Activated CD8-positive, alpha-beta T cell treated with anti-CD3 and anti-CD28 coated beads, Interleukin-2, amount 10 ng/mL, durations not matched to agents 7 days and 5 days (primary cell): ENCODE measurements at places on chromosomes 2 and 18. TPM values are rescaled to one million over a fixed set of nuclear protein-coding genes. Genes with fewer than 3 reads are reported as not detected.

DNA sequence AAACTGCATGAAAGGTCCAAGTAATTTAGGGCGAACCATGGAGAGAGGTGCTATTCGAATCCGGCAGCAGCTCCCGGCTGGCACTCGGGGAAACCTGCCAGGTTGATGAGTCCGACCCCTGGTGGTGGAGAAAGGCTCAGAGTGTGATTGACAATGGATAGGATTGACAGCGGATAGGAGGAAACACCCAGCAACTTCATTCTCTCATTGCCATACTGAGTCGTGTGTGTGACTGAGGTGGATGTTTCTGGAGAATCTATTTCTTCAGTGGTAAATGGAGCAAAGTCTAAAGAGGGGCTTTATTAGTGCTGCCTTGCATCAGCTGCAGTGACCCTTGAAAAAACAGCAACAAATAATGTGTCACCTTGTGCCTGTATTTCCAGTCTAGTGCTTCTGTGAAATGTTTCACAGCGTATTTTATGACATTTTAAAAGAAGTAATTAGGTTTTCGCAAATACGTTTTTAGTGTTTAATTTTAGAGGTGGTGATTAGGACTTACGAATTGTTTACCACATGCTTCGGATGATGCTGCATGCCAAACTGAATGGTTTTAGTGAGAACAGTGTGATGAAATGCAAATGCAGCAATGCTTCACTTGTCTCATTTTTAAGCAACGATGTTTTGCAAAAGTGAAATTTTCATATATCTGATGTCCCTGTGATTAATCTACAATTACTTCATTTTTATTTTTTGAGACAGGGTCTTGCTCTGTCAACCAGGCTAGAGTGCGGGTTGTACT is 102.0 kb downstream of the DCDC2C start:
- H3K36me3 ChIP-seq: no peaks in the 10 kb centered on the region
- no peak overlapping the region for H3K4me3 ChIP-seq
- no peak overlapping the region for H3K27ac ChIP-seq
- no peak for DNase-seq
- H3K27me3 ChIP-seq: peaks cover 2% of the 10 kb centered on the region

- peaks cover 6% of the 10 kb centered on the region for H3K27me3 ChIP-seq
- H3K4me3 ChIP-seq: no peak overlapping the region
- H3K36me3 ChIP-seq: no peaks in the 10 kb centered on the region
- H3K4me1 ChIP-seq: peaks cover 17% of the 10 kb centered on the region
- no peak for DNase-seq
These were observed 74.7 kb downstream of the TGIF1 start for GRCh38 chr18:3524706-3525105.

DNA sequence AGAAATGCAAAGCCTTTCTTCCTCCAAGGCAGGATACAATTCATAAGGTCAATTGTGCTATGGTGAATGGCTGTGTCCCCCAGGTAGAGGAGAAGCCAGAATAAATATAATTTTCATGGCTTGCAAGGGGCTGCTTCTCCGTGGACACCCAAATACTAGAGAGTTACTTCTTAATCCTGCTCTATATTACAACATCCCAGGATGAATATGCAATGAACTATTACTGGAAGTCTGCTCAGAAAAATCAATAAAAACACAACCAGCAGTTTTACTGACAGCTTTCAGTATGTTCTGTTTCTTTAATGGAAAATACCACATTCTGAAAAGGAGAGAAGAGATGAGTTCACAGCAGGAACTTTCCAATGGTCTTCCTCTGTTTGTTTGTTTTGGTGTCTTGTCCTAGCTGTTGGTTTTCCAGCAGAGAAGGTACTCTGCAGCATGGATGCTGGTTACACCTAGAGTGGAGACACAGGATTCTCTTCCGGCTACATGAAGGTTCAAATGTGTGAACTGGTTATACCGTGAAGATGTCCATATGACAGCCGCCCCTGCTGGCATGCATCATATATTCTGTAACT is 213.0 kb downstream of the PID1 start:
- H3K4me3 ChIP-seq: no peak overlapping the region
- DNase-seq: no peak
- no peak overlapping the region for H3K27ac ChIP-seq
- no peaks in the 10 kb centered on the region for H3K4me1 ChIP-seq
- H3K36me3 ChIP-seq: no peaks in the 10 kb centered on the region
- no peaks in the 10 kb centered on the region for H3K27me3 ChIP-seq

GRCh38 chr2:75403991-75404428 is 156.7 kb downstream of the EVA1A start:
- H3K4me3 ChIP-seq: no peak overlapping the region
- peak; percentile 23 for DNase-seq
- H3K27me3 ChIP-seq: no peaks in the 10 kb centered on the region
- no peaks in the 10 kb centered on the region for H3K36me3 ChIP-seq
- no peaks in the 10 kb centered on the region for H3K4me1 ChIP-seq

GRCh38 chr2:195352581-195352980 is 304.4 kb upstream of the SLC39A10 start:
- no peak overlapping the region for H3K27ac ChIP-seq
- no peak for DNase-seq
- no peak overlapping the region for H3K4me3 ChIP-seq
- H3K27me3 ChIP-seq: no peaks in the 10 kb centered on the region
- peaks cover 2% of the 10 kb centered on the region for H3K36me3 ChIP-seq
- no peaks in the 10 kb centered on the region for H3K4me1 ChIP-seq

Gene PARD6G
- 0.18 TPM for total RNA-seq

Gene RAD51AP2
- total RNA-seq: not detected

- no peaks in the 10 kb centered on the region for H3K4me1 ChIP-seq
- H3K27ac ChIP-seq: no peak overlapping the region
These were observed 32.5 kb downstream of the CCDC68 start for GRCh38 chr18:54926593-54927325.

Gene PDK1
- total RNA-seq: 46.1 TPM

GRCh38 chr2:121471532-121472469 is 58.9 kb upstream of the RNU4ATAC start:
- H3K4me1 ChIP-seq: peaks cover 17% of the 10 kb centered on the region
- peaks cover 45% of the 10 kb centered on the region for H3K36me3 ChIP-seq
- no peak overlapping the region for H3K4me3 ChIP-seq
- H3K27me3 ChIP-seq: no peaks in the 10 kb centered on the region
- peak overlapping the region; percentile 32 for H3K27ac ChIP-seq

GRCh38 chr2:11863103-11863502 is 116.7 kb downstream of the LPIN1 start:
- no peak for DNase-seq
- peaks cover 4% of the 10 kb centered on the region for H3K36me3 ChIP-seq
- peaks cover 13% of the 10 kb centered on the region for H3K27me3 ChIP-seq

Gene C1GALT1C1L
- not detected for total RNA-seq

- H3K4me1 ChIP-seq: no peaks in the 10 kb centered on the region
- H3K27me3 ChIP-seq: no peaks in the 10 kb centered on the region
- H3K36me3 ChIP-seq: no peaks in the 10 kb centered on the region
- H3K4me3 ChIP-seq: no peak overlapping the region
These were observed 7.0 kb downstream of the MYT1L start for GRCh38 chr2:2324119-2324518.

Gene SEC11C
- 49.0 TPM for total RNA-seq

Gene HOXD1
- not detected for total RNA-seq

GRCh38 chr2:173258701-173259100 is 96.0 kb upstream of the CDCA7 start:
- H3K27ac ChIP-seq: no peak overlapping the region
- DNase-seq: no peak
- no peaks in the 10 kb centered on the region for H3K27me3 ChIP-seq
- no peak overlapping the region for H3K4me3 ChIP-seq
- H3K4me1 ChIP-seq: no peaks in the 10 kb centered on the region
- H3K36me3 ChIP-seq: peaks cover 12% of the 10 kb centered on the region

DNA sequence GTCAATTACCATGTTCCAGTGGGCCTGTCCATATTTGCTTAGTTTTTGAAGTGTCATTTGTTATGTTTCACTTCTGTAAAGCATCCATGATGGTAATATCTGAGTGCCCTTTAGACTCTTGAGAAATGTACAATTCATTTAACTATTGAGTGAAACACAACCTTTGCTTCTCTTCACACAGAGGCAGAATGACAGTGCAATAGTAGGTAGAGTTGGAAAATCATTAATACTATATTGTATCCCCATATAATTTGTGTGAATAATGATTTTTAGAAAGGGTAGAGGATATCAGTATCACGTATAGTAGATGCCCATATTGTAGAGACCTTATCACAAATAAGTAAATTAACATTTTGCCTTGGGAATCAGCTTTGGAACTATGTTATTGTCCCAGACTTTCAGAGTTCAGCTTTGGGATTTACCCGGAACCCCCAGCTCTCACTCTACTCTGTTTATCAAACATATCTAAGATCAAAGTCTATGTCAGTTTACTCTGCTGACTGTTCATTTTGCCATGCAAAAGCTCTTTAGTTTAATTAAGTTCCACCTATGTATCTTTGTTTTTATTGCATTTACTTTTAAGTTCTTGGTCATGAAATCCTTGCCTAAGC is 172.7 kb upstream of the NOL4 start:
- H3K36me3 ChIP-seq: no peaks in the 10 kb centered on the region
- no peak overlapping the region for H3K27ac ChIP-seq
- H3K4me3 ChIP-seq: no peak overlapping the region

- no peak overlapping the region for H3K4me3 ChIP-seq
- no peak overlapping the region for H3K27ac ChIP-seq
- peaks cover 2% of the 10 kb centered on the region for H3K4me1 ChIP-seq
- H3K27me3 ChIP-seq: peaks cover 13% of the 10 kb centered on the region
These were observed 42.6 kb upstream of the HPCAL1 start for GRCh38 chr2:10260130-10260529.

DNA sequence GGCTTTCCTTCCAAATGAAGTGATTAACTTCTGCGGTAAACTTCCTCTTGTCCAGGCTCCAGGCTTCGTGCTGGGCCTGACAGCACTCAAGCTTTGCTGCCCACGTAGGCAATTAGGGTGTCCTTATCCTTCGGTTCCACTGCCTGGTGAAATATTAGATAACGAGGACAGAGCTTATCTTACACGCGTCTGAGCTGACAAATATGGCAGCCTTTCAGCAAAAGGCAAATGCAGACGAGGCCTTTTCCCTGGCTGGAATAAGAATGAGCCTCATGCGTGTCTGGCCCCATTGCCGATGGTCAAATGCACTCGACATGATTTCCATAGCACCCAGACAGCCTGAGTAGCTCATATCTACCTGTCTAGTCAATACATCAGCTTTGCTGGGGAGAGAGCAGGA is 141.5 kb downstream of the FAM210A start:
- H3K4me1 ChIP-seq: peaks cover 81% of the 10 kb centered on the region
- no peak overlapping the region for H3K27ac ChIP-seq
- DNase-seq: no peak
- no peaks in the 10 kb centered on the region for H3K27me3 ChIP-seq

Gene IL36G
- total RNA-seq: not detected

- no peak overlapping the region for H3K27ac ChIP-seq
- no peak for DNase-seq
- peaks cover 8% of the 10 kb centered on the region for H3K36me3 ChIP-seq
- peaks cover 79% of the 10 kb centered on the region for H3K4me1 ChIP-seq
These were observed 4.8 kb downstream of the OTX1 start for GRCh38 chr2:63055226-63056106.

- no peak for DNase-seq
- no peaks in the 10 kb centered on the region for H3K36me3 ChIP-seq
- peaks cover 12% of the 10 kb centered on the region for H3K4me1 ChIP-seq
- no peaks in the 10 kb centered on the region for H3K27me3 ChIP-seq
- no peak overlapping the region for H3K27ac ChIP-seq
- H3K4me3 ChIP-seq: no peak overlapping the region
These were observed 14.8 kb downstream of the PLEKHM3 start for GRCh38 chr2:208010506-208010905.

Gene LIPG
- total RNA-seq: not detected

GRCh38 chr2:160257041-160257742 is 57.1 kb upstream of the ITGB6 start:
- no peak overlapping the region for H3K4me3 ChIP-seq
- H3K27ac ChIP-seq: no peak overlapping the region
- H3K4me1 ChIP-seq: no peaks in the 10 kb centered on the region
- no peak for DNase-seq
- H3K36me3 ChIP-seq: no peaks in the 10 kb centered on the region
- H3K27me3 ChIP-seq: peaks cover 16% of the 10 kb centered on the region

DNA sequence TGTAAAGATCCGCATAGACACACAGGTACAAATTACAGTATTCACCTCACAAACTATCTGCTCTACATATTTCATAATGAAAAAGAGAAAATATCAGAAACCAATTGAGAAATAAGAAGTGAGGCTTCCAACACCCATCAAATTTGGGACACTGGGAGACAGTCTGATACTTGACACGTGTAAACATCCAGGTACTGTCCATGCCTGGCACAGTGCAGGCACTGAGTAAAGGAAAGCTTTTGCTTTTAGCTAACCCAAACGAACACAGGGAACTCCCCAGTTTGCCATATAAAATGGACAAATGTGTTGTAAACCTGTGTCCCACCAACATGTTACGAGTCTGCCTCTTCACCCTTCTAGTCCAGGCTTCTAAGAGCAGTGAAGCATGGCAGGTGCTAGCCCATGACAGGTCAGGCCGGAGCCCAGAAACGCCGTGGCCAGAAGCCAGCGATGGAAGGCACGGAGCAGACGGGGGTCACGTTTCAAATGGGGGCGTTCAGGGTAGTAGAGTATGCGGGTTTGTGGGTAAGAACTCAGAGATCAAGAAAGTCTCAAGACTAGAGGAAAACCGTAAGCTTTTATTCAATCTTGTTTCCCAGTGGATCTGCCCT is 27.0 kb downstream of the CDH2 start:
- DNase-seq: no peak
- no peaks in the 10 kb centered on the region for H3K36me3 ChIP-seq
- H3K27ac ChIP-seq: no peak overlapping the region
- no peak overlapping the region for H3K4me3 ChIP-seq

Gene NPHP1
- 0.42 TPM for total RNA-seq

- H3K36me3 ChIP-seq: no peaks in the 10 kb centered on the region
- no peaks in the 10 kb centered on the region for H3K27me3 ChIP-seq
- H3K4me3 ChIP-seq: no peak overlapping the region
- no peak overlapping the region for H3K27ac ChIP-seq
- H3K4me1 ChIP-seq: no peaks in the 10 kb centered on the region
These were observed 412.1 kb upstream of the MYT1L start for GRCh38 chr2:2743164-2743571.

GRCh38 chr2:200425026-200425821 is 84.6 kb downstream of the KCTD18 start:
- H3K4me1 ChIP-seq: peaks cover 7% of the 10 kb centered on the region
- no peak overlapping the region for H3K4me3 ChIP-seq
- peaks cover 18% of the 10 kb centered on the region for H3K36me3 ChIP-seq
- H3K27ac ChIP-seq: no peak overlapping the region

Gene SERPINB11
- total RNA-seq: not detected

Gene HOXD12
- total RNA-seq: not detected

DNA sequence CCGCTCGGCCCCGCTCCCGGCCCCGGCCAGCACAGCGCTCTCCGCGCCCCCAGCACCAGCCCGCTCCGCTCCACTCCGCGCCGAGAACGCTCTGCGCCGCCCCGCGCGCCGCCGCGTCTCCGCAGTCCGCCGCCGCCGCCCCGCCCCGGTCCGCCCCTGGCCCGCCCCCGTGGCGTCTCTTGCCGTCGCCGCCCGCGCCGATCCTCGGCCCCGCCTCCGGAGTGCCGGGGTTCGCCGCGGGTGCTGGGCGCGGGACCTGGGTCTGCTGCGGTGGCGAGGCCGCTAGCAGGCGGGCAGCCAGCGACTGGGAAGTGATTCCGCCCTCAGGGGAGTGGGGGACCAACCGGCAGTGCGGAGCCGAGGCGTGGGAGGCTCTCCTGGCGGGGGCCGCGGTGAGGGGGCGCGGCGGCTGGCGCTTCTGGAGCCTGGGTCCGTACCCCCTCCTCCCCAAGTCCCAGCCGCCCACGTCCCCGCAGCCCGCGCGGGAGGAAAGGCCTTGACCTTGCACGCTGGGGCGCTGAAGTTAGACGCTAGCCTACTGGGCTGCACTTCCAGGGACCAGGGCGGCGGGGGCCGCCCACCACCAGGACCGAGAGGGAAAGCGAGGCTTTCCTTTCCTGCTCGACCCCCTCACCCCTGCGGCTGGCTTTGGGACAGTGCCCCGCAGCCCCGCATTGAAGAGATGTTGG is at the start of gene HS6ST1:
Gene HS6ST1, minus strand, starts transcription at position 93 of the 689 bp plus-strand sequence. CDS start 305 bp downstream, outside the sequence.
- H3K4me1 ChIP-seq: peaks cover 31% of the 10 kb centered on the region
- peaks cover 17% of the 10 kb centered on the region for H3K27me3 ChIP-seq
